ENCODE measurements at places on chromosomes 7 and 10. TPM values are rescaled to one million over a fixed set of nuclear protein-coding genes. Genes with fewer than 3 reads are reported as not detected.

The FXYD4 gene
- not detected for polyA plus RNA-seq

The ODAD2 gene
- polyA plus RNA-seq, result 0.12 TPM

The LIPJ gene
- not detected for polyA plus RNA-seq

The PHTF2 gene
- polyA plus RNA-seq, result 6.1 TPM

The TET1 gene
- polyA plus RNA-seq, result 0.16 TPM

The ANXA8 gene
- polyA plus RNA-seq, result 261 TPM

The BBIP1 gene
- 14.7 TPM for polyA plus RNA-seq

The PTER gene
- 4.0 TPM for polyA plus RNA-seq

The DIP2C gene
- polyA plus RNA-seq, result 2.2 TPM

The PRLHR gene
- not detected for polyA plus RNA-seq

The UCN3 gene
- polyA plus RNA-seq, result not detected

The SLC26A3 gene
- polyA plus RNA-seq, result 0.01 TPM

The SPDYE9 gene
- not detected for polyA plus RNA-seq

The SRRM3 gene
- polyA plus RNA-seq, result 23.6 TPM

The NME8 gene
- not detected for polyA plus RNA-seq

The CPVL gene
- 9.5 TPM for polyA plus RNA-seq

The TMEM184A gene
- polyA plus RNA-seq, result 80.2 TPM

The PTPN20 gene
- polyA plus RNA-seq, result 2.3 TPM

The CCDC3 gene
- polyA plus RNA-seq, result 3.2 TPM

The HTRA1 gene
- 11.7 TPM for polyA plus RNA-seq

The ARHGAP22 gene
- 1.2 TPM for polyA plus RNA-seq

The SLC29A3 gene
- polyA plus RNA-seq, result 1.3 TPM

The AKR1C4 gene
- polyA plus RNA-seq, result not detected

The ADAM22 gene
- 0.16 TPM for polyA plus RNA-seq

The CRYGN gene
- polyA plus RNA-seq, result 0.01 TPM

The MOGAT3 gene
- polyA plus RNA-seq, result not detected

The GPR26 gene
- polyA plus RNA-seq, result not detected

The TRPV6 gene
- polyA plus RNA-seq, result 2.5 TPM

The MACC1 gene
- polyA plus RNA-seq, result 4.9 TPM

The TRIM73 gene
- polyA plus RNA-seq, result 1.5 TPM

The HERC4 gene
- polyA plus RNA-seq, result 11.8 TPM

The ZNF804B gene
- polyA plus RNA-seq, result not detected

The OR6V1 gene
- not detected for polyA plus RNA-seq

The LEP gene
- 0.02 TPM for polyA plus RNA-seq

The CNPY1 gene
- not detected for polyA plus RNA-seq

The PLXDC2 gene
- polyA plus RNA-seq, result 11.9 TPM

The ADIRF gene
- polyA plus RNA-seq, result 104 TPM

The STEAP2 gene
- 2.1 TPM for polyA plus RNA-seq

The FAM3C gene
- polyA plus RNA-seq, result 21.3 TPM

The WNT2 gene
- not detected for polyA plus RNA-seq

The LUC7L2 gene
- polyA plus RNA-seq, result 35.8 TPM

The SFXN4 gene
- polyA plus RNA-seq, result 22.7 TPM

The TEX36 gene
- not detected for polyA plus RNA-seq

The HYCC1 gene
- 11.7 TPM for polyA plus RNA-seq

The ARMH3 gene
- 16.3 TPM for polyA plus RNA-seq

The PNLIPRP3 gene
- polyA plus RNA-seq, result 2.6 TPM

The MGMT gene
- polyA plus RNA-seq, result 13.0 TPM

The FAM24B gene
- polyA plus RNA-seq, result 1.9 TPM

The GLCCI1 gene
- polyA plus RNA-seq, result 1.4 TPM

The TWNK gene
- 3.6 TPM for polyA plus RNA-seq

The ZP3 gene
- 6.9 TPM for polyA plus RNA-seq

The ARHGEF35 gene
- polyA plus RNA-seq, result 20.0 TPM

The ACSM6 gene
- polyA plus RNA-seq, result not detected

The CPA4 gene
- polyA plus RNA-seq, result 41.2 TPM

Measured in esophagus (tissue), 2 donors.